ENCODE measurements at places on chromosomes 7 and 10. TPM values are rescaled to one million over a fixed set of nuclear protein-coding genes. Genes with fewer than 3 reads are reported as not detected.

DNA sequence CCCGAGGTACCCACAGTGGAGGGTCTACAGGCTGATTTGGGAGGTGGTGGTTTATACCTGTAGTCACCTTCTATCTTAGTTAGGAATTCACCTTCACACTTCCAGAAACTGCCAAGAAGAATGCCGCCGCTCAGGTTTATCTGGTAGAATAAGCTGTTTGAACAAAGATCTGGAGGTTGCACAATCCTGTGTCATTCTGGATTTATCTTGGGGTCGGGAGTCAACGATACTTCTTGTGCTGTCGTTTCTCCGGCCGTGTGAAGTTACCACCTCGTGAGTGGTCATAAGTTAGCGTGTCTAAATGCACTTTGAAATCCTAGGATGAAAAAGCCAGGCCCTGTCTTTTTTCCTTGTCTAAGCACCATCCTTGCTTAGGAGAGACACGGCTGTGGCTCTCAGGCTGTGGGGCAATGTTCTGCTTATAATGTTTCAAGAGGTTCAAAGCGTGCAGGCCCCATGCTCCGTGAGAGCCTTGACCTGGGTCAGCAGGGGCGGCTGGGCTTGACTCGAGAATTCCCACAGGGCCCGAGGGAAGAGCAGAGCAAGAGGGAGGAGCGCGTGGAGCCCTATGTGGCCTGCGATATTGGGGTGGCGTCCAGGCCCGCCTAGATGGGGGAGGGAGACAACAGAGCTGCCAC is 35.5 kb downstream of the GRIFIN start:
- DNase-seq: no peak

Gene FIGNL1
- total RNA-seq: 16.5 TPM

Gene PCGF5
- total RNA-seq: 33.5 TPM

DNA sequence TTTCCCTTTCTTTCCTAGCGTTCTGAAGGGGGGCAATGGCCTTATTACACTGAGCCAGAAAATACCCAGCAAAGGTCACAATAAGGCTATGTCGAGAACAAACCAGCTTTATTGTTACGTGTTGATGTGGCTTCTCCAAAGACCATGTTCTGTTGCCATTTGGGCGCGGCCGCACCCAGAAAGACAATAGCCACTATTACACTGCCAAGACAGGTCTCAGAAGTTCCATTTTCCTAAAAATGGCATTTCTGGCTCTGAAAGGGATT is 77.8 kb downstream of the PROSER2 start:
- DNase-seq: no peak

DNA sequence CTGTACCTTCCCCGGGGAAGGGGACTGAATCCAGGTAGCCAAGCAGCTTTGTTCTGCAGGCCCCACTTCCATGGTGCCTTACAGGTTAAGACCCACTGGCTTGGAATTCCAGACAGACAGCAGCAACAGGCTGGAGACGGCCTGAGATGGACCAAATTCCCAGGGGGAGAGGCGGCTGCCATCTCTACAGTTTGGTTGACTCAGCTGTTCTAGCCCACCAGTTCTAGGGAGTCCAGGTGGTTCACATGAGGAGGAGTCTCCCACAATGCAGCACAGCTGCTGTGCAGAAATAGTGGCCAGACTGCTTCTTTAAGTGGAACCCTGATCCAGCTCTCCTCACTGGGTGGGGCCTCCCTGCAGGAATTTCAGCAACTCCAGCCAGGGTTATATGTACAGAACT is 74.1 kb downstream of the C10orf67 start:
- peak; percentile 37 for DNase-seq

Gene CYP26A1
- not detected for total RNA-seq

DNA sequence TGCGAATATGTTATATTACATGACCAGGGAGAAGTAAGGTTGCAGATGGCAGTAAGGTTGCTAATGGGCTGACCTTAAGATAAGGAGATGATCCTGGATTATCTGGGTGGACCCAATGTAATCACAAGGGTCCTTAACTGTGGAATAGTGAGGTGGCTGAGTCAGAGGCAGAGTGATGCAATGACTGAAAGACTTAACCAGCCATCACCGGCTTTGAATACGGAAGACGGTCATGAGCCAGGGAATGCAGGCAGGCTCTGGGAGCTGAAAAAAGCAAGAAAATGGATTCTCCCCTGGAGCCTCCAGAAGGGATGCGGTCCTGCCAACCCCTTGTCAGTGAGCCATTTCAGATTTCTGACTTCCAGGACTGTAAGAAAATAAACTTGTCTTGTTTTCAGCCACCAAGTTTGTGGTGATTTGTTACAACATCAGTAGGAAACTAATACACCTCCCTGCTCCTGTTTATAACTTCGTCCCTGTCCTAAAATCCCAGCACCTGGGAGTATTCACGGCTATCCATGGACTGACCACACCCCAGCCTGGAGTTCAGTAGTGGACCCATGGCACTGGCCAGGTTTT is 4.6 kb upstream of the C10orf95 start:
- peak; percentile 45 for DNase-seq

Gene KAZALD1
- total RNA-seq: 37.5 TPM

Gene HOXA13
- total RNA-seq: 0.26 TPM

- DNase-seq: no peak
Observed at GRCh38 chr10:50540826-50541122, 83.0 kb downstream of the SGMS1 start.

DNA sequence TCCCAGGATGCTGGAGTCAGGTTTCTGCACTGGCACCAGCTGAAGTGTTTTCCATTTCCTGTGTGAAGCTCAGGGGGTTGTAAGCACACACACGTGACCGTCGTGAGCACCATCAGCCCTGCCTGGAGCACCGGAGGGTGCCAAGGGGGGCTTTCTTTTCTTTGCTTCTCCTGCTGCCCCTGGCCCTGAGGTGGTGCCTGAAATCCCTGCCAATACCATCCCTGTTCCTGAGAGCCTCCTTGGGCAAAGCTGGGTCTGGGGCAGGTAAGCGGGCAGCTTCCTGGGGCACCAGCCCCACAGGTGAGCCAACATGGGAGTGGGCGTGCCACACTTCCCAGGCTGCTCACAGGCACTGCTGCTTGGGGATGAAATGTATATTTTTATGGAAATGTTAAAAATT is 593.6 kb downstream of the DNAJB6 start:
- no peak for DNase-seq

- no peak for DNase-seq
Observed at GRCh38 chr10:97406064-97406463, 4.9 kb upstream of the RRP12 start.

DNA sequence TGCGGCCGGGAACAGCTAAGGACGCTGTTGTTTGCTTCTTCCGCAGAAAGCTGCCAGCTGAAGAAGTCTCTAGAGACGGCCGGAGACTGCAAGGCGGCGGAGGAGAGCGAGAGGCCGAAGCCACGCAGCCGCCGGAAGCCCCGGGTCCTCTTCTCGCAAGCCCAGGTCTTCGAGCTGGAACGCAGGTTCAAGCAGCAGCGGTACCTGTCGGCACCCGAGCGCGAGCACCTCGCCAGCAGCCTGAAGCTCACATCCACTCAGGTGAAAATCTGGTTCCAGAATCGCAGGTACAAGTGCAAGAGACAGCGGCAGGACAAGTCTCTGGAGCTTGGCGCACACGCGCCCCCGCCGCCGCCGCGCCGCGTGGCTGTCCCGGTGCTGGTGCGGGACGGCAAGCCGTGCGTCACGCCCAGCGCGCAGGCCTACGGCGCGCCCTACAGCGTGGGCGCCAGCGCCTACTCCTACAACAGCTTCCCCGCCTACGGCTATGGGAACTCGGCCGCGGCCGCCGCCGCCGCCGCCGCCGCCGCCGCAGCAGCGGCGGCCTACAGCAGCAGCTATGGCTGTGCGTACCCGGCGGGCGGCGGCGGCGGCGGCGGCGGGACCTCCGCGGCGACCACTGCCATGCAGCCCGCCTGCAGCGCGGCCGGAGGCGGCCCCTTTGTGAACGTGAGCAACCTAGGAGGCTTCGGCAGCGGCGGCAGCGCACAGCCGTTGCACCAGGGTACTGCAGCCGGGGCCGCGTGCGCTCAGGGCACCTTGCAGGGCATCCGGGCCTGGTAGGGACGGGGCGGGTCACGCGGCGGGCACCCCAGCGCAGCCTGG is 2.4 kb downstream of the NKX2-3 start:
- no peak for DNase-seq

- no peak for DNase-seq
Observed at GRCh38 chr10:23742807-23743206, 303.9 kb downstream of the OTUD1 start.

GRCh38 chr7:17530741-17531421 is 232.4 kb downstream of the AHR start:
- DNase-seq: peak; percentile 46

- peak; percentile 47 for DNase-seq
Observed at GRCh38 chr10:110005719-110006118, 2.1 kb upstream of the ADD3 start.

Gene GRID2IP
- total RNA-seq: 0.27 TPM

GRCh38 chr10:5570007-5570655 is 45.4 kb downstream of the CALML3 start:
- DNase-seq: no peak

Gene GPR158
- total RNA-seq: 2.2 TPM

- DNase-seq: no peak
Observed at GRCh38 chr10:60795465-60796202, 17.4 kb downstream of the CDK1 start.

- no peak for DNase-seq
Observed at GRCh38 chr7:142910481-142910880, 23.1 kb downstream of the TRPV5 start.

DNA sequence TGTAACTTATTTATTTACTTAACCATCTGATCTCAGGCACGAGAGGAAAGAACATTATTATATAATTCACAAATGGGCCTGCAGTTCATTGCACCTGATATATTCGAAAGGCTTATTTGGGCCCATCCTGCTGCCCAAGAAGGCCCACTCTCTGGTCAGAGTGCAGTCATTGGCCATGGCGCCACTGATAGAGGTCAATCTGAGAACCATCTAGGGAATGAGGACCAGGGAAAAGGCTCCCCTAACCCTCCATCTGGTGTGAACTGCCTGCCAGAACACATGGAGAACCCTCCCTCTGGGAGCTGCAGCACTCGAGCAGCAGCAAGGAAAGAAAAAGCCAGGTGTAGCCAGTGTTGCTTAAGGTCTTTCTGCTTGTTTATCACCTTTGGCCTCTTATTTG is 136.6 kb downstream of the REEP3 start:
- no peak for DNase-seq

DNA sequence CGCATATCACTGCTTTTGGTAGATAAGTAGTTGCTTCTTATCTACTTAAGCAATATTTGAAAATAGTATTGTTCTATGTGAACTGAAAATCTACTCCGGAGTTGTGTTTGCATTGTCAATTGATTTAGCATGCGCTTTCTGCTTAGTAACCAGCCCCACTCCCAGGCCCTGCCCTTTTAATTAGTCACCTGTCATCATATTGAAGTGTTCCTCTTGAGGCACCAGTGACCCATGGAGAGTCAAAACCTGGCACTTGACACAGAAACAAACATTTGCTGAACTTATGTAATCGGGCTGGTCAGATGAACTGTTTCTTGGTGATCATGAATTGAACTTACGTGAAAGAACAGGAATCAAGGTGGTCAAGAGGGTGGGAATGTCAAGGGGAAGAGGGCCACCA is 27.8 kb upstream of the CDHR3 start:
- DNase-seq: no peak

- DNase-seq: no peak
Observed at GRCh38 chr10:10223131-10223530, 794.5 kb upstream of the CELF2 start.

DNA sequence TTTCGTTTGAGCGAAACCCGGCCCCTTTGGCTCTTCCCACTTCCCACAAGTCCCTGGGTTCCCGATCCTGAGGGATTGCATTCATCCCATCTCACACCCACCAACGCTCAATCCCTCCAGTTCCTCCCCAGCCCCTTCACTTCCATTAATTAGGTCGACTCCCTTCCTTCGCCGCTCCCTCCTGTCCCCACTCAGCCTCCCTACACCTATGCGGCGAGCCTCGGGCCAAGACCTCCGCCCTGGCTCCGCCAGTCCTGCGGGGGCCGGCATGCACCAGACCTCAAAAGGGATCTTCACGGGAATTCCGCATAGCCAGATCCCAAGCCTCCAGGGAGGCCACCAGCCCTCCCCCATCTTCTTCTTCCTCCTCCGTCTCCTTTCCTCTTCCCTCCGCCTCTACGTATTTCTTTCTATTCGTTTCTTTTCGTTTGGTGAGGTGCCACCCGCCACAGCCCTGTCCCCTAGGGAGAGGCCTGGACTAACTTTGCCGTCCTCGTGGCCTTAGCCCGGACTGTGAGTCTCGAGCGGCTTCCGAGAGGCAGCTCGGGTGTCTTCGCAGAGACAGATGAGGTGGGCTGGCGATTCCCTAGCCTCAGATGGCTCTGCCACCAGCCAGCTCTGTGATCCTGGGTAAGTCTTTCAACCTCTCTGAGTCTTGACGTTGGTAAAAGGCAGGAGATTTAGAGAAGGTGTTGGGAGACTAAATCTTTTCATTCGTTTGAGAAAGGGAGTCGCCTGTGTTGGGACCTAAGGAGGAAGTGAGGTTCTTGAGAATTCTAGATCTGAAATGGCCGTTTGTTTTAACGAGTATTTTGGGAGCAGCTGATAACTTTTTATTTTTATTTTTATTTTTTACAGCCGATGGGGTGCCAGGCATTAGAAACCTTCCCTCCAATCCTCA is 8.1 kb upstream of the LBX1 start:
- no peak for DNase-seq

- no peak for DNase-seq
Observed at GRCh38 chr7:32496052-32496813, 944 bp downstream of the AVL9 start.

Gene MMD2
- not detected for total RNA-seq

GRCh38 chr7:98998821-98999725 is 120.7 kb downstream of the TRRAP start:
- DNase-seq: no peak

Gene LIPJ
- total RNA-seq: not detected

- no peak for DNase-seq
Observed at GRCh38 chr10:133309720-133310398, 1.1 kb downstream of the ZNF511 start.

DNA sequence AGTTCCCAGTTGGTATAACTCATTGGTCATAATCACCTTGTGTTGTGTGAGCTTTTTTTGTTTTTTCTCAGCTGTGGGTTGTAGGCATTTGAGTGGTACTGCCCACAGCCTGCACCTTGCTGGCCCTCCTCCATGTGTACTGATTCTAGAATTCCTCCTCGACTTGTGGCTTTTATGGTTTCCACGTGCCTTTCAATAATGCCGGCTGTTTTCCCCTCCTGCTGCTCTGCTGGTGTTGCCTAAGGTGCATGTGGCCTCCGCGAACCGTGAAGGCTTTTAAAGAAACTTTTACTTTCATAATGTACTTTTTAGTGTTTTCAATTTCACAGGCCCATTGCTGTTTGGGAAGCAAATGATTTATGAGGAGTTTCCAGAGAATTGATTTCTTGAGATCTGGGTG is 518.0 kb downstream of the REEP3 start:
- no peak for DNase-seq

- peak; percentile 74 for DNase-seq
Observed at GRCh38 chr7:18541181-18541870, 45.8 kb downstream of the HDAC9 start.

DNA sequence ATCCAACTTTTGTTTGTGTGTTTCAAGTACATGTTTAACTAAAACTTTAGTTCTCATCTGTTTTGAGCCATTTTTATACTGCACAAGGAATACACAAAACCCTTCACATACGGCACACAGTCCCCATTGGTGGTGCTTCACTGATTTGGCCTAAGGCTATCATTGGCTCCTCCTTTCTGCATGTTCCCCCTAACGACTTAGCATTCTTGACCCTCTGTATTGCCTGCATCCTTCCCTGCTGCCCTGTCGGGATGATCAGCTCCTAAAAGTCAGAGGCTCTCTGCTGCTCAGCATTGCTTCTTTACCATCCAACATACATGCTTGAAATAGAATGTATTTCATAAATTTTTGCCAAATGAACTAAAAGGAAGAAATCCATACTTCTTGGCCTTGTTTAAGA is 111.4 kb upstream of the ABCB5 start:
- no peak for DNase-seq

- no peak for DNase-seq
Observed at GRCh38 chr10:95688648-95689047, 5.1 kb downstream of the TCTN3 start.
